ENCODE measurements at places on chromosomes 3 and 15.

GRCh38 chr3:44910693-44911092 is 36.3 kb downstream of the TGM4 start:
- no peak for DNase-seq

DNA sequence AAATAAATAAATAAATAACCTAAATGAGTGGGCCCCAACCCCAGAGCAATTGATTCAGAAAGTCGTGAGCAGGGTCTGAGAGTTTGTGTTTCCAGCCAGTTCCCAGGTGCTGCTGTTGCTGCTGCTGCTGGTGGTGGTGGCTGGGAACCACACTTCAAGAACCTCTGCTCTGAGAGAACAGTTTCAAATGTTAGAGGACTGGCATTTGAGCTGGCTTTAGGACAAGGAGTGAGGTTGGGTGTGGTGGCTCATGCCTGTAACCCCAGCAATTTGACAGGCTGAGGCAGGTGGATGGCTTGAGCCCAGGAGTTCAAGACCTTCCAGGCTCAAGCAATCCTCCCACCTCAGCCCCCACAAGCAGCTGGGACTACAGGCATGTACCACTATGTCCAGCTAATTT is 123.1 kb upstream of the UBE2E1 start:
- no peak for DNase-seq

DNA sequence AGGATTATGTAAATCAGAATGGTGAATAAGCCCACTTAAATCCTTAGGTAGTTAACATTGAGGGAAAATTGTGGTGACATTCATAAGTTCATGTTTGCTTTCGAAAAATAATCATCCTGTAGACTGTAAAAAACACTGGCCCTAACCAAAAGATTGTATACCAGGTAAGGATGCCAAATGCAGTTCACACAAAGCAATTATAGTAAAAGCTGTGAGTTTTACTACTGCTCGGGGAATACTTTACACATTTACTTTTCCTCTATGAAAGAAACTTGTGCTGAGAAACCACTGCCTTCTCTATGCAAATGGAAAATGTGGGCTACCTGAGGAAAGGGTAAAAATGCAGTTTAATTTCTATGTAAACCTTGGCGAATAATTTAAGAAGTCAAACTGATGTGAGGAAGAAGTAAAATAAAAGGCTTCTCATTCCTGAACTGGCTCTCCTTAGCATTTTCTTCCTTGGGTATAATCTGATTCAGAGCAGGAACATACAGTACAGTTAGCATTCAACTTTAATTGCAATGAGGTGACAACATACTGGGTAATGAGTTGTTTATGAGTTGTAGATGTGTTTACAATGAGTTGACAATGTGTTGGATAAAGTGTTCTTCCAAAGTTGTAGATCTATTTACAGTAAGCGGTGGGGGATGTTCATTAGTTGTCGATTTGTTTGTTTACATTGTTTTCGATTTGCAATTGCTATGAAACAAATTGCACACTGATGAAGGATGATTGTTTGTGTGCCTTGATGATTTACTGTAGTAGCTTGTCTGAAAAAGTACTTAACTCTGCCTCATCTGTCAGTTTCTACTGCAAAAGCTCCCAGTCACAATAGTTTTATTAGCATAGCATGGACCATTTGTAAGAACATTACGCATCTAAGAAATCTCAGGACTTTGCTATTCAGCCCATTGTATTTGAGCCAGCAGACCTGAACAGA is 453.0 kb upstream of the DPH6 start:
- no peak for DNase-seq

- no peak for DNase-seq
Observed at GRCh38 chr15:98202256-98202655, 241.8 kb downstream of the ARRDC4 start.

DNA sequence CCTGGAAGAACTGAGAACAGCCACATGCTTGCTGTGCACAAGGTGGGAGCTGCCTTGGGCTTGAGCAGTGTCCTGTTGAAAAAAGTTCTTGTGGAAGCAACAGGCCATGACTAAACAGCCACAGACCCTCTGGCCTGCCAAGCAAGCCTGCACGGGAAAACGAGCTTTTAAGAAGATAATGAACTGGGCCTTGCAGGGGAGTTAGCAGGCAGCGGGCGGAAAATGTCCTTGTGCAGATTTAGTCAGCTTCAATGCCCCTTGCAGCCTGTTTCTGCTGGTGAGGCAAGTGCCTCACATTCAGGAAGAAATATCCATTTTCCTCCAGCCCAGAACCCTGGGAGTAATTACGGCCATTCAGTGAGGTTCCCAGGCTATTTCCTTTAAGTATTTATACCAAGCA is 126.2 kb upstream of the KLHL25 start:
- DNase-seq = no peak

GRCh38 chr3:120780977-120781376 is 38.4 kb downstream of the GTF2E1 start:
- no peak for DNase-seq

DNA sequence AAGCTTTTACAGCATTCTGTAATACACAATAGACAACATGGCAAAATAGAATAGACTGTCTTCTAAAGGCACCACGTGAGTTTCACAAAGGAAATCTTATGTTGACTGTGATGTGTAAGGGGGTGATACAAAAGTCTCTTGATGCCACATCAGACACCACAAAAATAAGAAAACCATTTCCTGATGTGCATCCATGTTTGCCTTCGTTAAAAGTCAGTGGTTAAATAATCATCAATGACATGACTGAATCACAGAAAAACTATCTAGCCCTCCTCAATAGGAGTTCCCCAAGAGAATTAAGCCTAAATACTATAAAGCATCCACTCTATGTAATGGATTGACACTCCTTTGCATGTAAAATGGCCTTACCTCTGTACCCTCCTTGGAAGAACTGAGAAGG is 198.6 kb upstream of the SLC2A2 start:
- DNase-seq = no peak

DNA sequence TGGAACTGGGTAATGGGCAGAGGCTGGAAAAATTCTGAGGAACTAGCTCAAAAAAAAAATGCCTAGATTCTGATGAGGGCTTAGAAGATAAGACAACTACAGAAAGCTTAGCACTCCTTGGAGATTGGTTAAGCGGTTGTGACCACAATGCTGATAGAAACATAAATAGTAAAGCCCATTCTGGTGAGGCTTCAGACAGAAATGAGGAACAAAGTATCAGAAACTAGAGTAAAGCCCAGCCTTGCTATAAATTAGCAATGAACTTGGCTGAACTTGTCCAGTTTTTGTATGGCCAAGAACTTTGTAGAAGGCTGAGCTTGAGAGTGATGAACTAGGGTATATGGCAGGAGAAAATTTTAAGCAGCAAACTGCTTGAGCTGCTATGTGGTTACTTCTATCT is 25.4 kb downstream of the GOLGB1 start:
- no peak for DNase-seq

DNA sequence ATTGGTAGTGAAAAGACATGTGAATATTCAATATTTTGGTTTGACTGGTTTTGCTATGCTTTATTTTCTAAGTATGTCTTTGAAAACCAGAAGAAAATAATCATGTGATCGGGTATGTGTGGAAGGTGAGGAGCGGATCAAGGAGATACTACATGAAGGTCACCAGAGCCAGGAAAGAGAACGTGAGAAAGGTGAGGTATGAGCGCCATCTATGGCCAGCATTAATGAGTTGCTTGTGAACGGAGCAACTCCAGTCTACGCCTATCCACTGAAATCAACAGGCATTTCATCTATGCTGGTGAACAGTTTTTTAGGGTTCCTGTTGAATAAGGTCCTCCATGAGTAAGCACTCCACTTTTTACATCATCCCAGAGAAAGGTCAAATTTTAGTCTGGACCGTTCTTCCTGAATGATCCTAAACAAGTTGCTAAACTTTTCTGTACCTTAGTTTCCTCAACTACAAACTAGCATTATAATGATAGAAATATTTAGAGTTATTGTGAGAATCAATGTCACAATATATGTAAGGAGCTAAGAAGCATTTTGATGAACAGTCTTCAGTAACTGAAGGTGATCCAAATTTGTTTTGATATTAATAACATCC is 1435.2 kb upstream of the CADM2 start:
- no peak for DNase-seq

GRCh38 chr3:167918686-167919085 is 177.0 kb downstream of the GOLIM4 start:
- no peak for DNase-seq

DNA sequence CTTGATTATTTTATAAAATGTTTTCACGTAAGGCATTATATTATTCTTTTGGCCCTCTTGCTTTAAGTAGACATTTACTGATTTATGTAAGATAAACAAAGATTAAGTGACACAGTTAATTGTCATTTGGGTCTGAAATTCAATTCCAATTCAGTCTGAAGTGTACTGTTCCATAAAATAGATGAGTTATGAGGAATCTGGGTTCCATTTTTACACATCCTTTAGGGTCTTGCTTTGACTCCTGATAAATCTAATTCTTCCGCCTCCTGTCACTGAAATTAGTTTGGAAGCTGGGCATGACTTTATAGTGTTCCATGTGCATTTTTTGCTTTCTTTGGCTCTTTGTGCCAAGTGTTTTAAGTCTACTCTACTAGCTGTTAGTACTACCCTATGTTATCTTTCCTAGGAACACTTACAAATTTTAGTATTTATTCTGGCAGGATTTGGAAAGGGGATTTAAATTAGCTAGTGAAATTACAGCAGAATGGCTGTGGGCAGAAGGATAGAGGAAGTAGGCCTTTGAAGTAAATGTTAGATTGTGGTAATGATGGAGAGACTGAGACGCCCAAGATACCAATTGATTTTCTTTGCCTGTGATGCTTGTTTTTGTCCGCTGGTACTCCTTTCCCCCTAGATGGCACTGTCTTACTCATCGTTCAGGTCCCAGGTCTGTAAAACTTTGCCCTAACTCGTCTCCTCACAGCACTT is 14.3 kb downstream of the ARL8B start:
- DNase-seq = no peak

- no peak for DNase-seq
Observed at GRCh38 chr15:41734079-41734478, 40.2 kb upstream of the MAPKBP1 start.

GRCh38 chr15:31845791-31846190 is 184.5 kb upstream of the CHRNA7 start:
- DNase-seq = no peak

DNA sequence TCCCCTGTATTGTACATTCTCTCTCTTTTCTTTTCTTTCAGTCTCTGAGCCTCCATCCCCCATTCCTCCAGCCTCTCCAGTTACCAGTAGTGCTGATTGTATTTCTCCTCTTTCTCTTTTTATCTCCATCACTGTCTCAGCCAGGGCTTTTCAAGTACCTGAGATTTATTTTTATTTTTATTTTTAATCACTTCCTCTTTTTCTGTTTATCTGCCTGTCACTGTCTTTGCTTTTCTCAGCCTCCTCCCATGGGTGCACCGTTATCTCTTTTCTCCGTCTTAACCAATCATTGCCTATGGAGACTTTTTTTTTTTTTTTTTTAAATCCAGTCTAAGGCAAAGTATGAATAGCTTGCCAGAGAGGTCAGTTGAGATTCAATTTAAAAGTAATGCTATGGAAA is 359.3 kb downstream of the GAP43 start:
- no peak for DNase-seq

DNA sequence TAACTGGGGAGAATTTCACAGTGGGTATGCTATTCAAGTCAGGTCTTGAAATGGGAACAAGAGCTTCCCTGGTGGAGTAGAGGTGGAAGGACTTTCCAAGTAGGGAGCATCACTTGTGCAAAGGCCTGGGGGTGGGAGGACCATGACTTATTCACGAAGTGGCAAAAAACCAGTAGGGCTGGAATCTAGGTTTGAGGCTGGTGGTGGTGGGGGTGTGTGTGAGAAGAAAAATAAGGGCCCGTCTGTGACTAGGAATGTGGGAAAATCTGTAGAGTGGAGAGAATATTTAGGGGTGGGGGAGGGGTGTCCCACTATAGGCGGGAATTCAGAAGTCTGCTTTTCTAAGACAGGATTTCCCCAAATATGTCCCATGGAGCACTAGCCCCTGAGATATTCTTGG is 271.9 kb upstream of the TBL1XR1 start:
- DNase-seq = no peak

GRCh38 chr3:64133987-64134386 is 91.3 kb downstream of the PRICKLE2 start:
- no peak for DNase-seq

- no peak for DNase-seq
Observed at GRCh38 chr3:6088433-6088832, 772.5 kb upstream of the GRM7 start.

GRCh38 chr3:141355242-141355641 is 13.1 kb upstream of the ZBTB38 start:
- no peak for DNase-seq

- DNase-seq = no peak
Observed at GRCh38 chr3:28286595-28286994, 45.2 kb downstream of the CMC1 start.

DNA sequence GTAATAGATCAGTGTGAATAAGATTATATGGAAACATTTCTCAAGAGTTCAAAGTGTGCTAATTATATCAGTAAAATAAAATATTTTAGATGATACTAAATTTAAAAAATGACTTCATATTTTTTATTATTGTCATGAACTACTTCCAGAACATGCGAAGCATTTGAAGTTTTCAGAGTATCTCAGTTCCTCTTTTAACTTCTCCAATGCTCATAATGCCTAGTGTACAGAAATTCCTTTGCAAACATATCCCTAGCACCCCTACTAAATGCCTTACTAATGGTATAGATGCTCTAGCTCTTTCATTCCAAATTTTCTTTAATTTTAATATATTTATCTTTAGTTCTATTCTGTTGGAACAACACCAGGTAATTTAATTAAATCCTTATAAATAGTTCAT is 580.4 kb downstream of the CADM2 start:
- no peak for DNase-seq

DNA sequence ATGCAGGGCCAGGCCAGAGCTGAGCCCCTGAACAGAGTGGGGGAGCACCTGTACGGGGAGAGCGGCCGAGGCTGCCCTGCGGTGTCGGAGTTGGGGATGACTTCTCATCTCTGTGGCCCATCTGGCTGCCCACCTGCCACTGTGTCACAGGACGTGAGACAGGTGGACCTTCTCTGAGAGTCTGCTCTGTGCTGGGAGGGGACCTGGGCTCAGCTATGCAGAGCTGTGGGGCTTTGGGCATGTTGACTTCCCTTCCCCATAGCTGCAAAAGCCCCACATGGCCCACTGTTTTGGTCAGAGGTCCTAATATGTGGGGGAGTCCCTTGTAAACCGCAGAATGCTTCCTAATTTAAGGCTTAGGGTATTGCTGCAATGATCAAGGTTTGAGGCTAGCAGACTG is 68.0 kb upstream of the TRPM1 start:
- DNase-seq = peak; percentile 66

DNA sequence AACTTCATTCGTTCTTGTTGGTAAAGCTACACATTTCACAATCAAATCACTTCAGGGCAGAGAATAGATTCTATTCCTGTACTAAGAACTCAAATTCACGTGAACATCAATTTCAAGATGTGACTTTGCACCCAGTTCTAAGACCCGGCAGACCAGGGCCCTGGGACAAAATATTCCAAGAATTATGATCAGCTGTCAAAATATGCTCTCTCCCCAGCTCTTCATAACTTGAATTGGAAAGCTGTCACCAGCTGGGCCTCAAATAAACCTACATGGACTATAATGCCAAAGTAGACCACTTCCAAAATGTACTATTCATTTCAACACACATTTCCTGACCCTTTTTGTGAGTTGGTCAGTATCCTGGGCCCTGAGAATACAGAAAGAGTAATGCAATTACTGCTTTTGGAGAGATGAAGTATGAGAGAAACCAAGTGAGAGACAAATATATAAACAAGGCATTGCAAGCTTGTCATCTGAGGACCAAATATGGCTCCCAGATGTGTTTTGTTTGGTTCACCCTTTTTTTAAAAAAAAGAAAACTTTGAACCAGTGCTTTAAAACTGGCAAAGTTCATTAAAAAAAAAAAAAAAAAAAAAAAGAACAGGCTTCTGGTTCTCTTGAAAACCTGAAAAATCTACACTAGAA is 14.9 kb downstream of the MAGI1 start:
- no peak for DNase-seq

- no peak for DNase-seq
Observed at GRCh38 chr3:31129241-31129640, 234.8 kb upstream of the GADL1 start.
